Skeletal muscle tissue (tissue), 5 donors: ENCODE measurements at places on chromosomes 2 and 18. TPM values are rescaled to one million over a fixed set of nuclear protein-coding genes. Genes with fewer than 3 reads are reported as not detected.

Gene SERPINB3
- not detected for total RNA-seq

Gene CRACDL
- 0.52 TPM for total RNA-seq

Gene SERPINB13
- not detected for total RNA-seq

Gene NAB1
- total RNA-seq = 128 TPM

Gene HOXD4
- 1.0 TPM for total RNA-seq

Gene MC5R
- total RNA-seq = 1.6 TPM

Gene ALLC
- total RNA-seq = not detected
